ENCODE measurements at places on chromosomes 4 and X.

DNA sequence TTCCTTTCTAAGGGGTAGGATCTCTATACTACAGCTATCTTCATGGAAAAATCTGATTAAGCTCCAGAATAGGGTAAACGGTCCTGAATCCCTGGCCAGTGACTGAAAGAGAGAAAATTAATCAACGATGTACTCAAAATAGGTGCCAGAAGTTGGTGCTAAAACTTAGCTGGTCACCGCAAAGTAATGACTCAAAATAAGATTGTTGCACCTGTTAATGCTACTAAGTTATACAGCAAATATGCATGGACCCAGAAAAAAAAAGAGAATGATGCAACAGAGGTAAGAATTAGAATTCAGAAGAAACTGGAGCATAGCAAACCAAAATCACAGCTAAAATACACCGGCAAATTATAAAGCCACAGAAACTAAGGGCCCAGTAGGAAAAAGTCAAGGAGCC is 239.7 kb upstream of the FAM241A start:
- H3K4me3 ChIP-seq = no peak overlapping the region
- no peak overlapping the region for H3K27ac ChIP-seq
- H3K27me3 ChIP-seq = no peaks in the 10 kb centered on the region
- no peaks in the 10 kb centered on the region for H3K36me3 ChIP-seq
- no peaks in the 10 kb centered on the region for H3K4me1 ChIP-seq

DNA sequence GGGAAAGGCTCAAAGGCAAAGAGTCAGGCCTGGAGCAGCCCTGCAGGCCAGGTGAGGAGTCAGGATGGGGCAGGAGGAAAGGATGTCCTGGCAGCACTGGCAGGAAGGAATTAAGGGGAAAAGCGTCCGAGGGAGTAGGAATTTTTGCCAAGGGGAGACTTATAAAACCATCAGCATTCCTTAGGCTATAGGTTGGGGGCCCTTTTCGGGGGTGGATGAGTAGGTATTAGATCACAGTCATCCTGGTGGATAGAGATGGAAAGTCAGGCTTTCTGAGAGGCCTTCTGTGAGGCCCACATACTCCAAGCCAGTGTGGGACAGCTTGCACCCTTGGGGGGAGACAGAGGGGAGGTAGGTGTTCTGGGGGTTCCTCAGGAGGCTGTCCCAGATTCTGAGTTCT is 12.3 kb downstream of the STARD8 start:
- no peaks in the 10 kb centered on the region for H3K36me3 ChIP-seq
- no peaks in the 10 kb centered on the region for H3K4me1 ChIP-seq
- H3K4me3 ChIP-seq = no peak overlapping the region

- H3K36me3 ChIP-seq = no peaks in the 10 kb centered on the region
- no peaks in the 10 kb centered on the region for H3K4me1 ChIP-seq
- no peaks in the 10 kb centered on the region for H3K27me3 ChIP-seq
- H3K27ac ChIP-seq = no peak overlapping the region
- DNase-seq = no peak
These were observed 94.5 kb upstream of the APOOL start for GRCh38 chrX:84909151-84909550.

- no peak for DNase-seq
- peaks cover 3% of the 10 kb centered on the region for H3K36me3 ChIP-seq
- no peak overlapping the region for H3K27ac ChIP-seq
- peaks cover 38% of the 10 kb centered on the region for H3K4me1 ChIP-seq
These were observed 4.3 kb downstream of the MGST2 start for GRCh38 chr4:139669890-139670289.

DNA sequence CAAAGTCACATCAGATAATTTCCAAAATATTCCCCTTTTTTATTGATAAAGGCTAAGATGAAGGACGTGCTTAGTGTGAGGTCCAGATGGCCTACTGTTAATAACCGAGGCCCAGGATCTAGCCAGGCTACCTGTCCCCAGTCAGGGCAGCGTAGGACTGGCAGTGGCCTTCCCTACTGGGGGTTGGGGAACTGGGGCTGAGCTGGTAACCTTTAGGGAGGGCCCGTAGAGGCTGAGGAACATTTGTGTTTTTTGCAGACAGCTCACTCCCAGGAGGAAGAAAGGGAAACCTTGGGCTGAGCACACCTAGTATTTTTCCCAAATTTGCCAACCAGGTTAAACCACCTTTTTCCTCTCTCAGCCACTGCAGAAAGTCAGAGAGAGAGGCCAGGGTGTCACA is 59.1 kb downstream of the KLF3 start:
- DNase-seq = no peak
- H3K36me3 ChIP-seq = no peaks in the 10 kb centered on the region
- H3K4me1 ChIP-seq = no peaks in the 10 kb centered on the region
- H3K27me3 ChIP-seq = no peaks in the 10 kb centered on the region
- no peak overlapping the region for H3K4me3 ChIP-seq
- no peak overlapping the region for H3K27ac ChIP-seq

GRCh38 chr4:108144451-108144850 is 24.3 kb downstream of the LEF1 start:
- no peaks in the 10 kb centered on the region for H3K36me3 ChIP-seq
- H3K4me1 ChIP-seq = no peaks in the 10 kb centered on the region
- DNase-seq = no peak
- no peak overlapping the region for H3K4me3 ChIP-seq
- H3K27ac ChIP-seq = no peak overlapping the region

Data from vagina (tissue), 2 donors.